ENCODE measurements at places on chromosomes 1 and 21.

DNA sequence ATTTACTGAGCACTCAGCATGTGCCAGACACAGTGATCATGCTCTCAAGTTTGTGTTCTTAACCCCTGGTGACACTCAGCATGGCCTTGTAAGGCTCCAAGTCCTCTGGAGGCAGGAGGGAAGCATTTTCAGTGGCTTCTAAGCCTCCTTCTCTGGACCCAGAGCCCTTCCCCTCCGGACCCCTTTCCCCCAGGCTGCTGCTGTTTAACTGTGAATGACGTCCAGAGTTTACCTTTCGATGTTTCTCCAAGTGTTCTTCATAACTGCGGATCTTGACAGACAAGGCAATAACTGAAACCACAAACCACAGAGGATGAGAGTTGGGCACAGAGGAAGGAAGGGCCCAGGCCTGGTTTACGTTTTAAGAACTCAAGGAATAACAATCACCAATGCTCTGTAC, 6.5 kb downstream of the MRPS15 start:
- DNase-seq, result no peak

- peak; percentile 68 for DNase-seq
Observed at GRCh38 chr1:238951809-238952208, 434.6 kb upstream of the CHRM3 start.

- no peak for DNase-seq
Observed at GRCh38 chr1:88979054-88979748, 13.2 kb downstream of the KYAT3 start.

DNA sequence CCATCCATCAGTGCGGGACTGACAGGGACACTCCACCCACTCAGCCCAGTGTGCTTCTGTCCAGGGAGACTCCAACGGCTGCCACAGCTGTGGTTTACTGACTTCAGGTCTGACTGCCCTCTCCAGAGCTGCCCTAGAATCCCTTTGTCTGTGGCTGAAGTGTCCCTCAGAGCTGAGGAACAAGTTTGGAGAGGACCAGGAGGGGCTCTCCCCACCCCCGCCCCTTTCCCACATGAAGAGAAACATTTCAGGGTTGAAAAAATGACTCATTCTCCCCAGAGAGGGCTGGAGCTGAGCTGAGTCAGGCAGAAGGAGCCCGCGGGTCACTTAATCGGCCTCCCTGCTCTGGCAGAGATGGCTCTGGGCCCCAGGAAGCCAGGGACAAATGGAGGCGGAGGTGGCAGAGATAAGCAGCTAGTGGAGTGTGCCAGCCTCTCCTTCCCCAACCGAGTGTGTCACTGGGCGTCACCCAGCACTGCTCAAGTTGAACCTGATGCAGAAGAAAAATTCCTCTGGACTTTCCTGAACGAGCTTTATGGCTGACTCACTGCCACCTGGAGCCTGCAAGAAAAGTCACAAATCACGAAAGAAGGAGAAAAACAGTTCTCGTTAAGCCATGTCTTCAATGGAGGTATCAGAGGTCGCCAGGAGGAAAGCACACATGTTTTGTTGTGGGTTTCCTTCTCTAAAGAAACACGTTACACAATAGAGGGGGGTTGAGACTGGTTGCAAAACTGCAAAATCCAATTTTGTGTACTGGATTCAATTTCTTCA, 34.3 kb upstream of the ECE1 start:
- no peak for DNase-seq

DNA sequence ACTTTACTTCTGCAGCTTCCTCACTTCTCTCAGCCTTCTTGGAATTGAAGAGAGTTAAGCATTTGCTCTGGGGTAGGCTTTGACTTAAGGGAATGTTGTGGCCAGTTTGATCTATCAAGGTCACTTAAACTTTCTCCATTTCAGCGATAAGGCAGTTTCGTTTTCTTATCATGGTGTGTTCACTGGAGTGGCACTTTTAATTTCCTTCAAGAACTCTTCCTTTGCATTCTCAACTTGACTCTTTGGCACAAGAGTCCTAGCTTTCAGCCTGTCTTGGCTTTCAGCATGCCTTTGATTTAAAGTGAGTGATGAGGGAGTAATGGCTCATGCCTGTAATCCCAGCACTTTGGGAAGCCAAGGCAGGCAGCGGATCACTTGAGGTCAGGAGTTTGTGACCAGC, 38.7 kb downstream of the HS2ST1 start:
- DNase-seq, result no peak

DNA sequence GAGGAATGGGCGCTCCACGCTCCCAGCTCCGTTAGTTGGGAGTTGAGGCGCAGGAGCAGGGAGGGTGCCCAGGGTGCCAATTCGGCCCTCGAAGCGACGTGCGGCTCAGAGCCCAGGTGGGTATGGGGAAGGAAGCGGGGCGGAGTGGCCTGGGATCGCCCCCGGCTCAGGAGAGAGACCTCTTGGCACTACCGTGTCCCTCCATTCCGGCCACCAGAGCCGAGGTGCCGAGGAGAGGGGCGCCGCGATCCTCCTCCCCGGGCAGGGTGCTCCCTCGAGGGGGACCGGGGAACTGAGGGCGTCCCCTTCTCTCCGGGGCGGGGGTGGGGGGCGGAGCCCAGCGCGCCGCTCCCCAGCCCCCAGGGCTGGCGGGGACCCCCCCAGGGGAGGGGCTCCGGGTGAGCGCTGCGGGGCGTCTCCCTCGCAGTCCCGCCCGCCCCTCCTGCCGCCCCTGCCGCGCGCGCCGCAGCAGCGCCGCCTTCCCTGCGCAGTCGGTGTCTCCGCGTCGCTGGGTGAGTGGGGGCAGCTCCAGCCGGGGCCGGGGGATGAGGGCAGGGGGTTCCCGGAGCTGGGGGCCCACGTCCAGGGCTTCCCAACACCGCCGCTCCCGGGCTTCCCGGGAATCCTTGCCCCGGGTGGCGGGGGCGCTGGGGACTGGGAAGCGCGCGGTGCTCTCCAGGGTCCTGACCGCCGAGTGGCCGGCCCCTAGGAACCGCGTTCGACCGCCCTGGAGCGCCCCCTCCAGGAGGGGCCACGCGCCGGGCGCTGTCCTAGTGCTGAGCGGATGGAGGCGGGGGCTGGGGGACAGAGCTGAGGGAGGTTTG, at the start of gene HPCA:
HPCA (plus strand) TSS at position 488 of the 824 bp plus-strand sequence. CDS start 2,408 bp downstream, outside the sequence.
- no peak for DNase-seq

- DNase-seq, result no peak
Observed at GRCh38 chr1:208235982-208236761, 8.0 kb downstream of the PLXNA2 start.

- DNase-seq, result no peak
Observed at GRCh38 chr1:84510165-84510564, 3.8 kb upstream of the GNG5 start.

DNA sequence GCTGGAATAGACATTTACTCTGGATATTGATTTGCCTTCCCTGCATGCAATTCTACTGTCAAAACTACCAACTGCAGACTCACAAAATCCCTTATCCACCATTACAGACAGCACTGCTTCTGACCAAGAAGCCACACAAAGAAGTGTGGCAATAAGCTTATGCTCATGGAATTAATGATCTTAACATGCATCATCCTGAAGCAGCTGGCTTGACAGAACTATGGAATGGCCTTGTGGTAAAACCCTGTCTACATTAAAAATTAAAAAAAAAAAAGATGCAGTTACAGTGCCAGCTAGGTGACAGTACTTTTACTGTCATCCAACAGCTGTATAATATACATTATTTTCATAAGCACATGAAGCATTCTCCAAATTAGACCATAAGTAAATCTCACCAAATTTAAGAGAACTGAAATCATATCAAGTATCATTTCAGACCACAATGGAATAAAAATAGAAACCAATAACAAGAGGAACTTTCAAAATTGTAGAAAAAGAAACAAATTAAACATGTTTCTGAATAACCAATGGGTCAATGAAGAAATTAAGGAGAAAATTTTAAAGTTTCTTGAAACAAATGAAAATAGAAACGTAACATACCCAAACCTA, 70.7 kb downstream of the SCMH1 start:
- no peak for DNase-seq

- DNase-seq, result no peak
Observed at GRCh38 chr1:151131701-151132334, 14.6 kb downstream of the SEMA6C start.

GRCh38 chr1:40762144-40762923, 21.3 kb upstream of the KCNQ4 start:
- DNase-seq, result no peak

DNA sequence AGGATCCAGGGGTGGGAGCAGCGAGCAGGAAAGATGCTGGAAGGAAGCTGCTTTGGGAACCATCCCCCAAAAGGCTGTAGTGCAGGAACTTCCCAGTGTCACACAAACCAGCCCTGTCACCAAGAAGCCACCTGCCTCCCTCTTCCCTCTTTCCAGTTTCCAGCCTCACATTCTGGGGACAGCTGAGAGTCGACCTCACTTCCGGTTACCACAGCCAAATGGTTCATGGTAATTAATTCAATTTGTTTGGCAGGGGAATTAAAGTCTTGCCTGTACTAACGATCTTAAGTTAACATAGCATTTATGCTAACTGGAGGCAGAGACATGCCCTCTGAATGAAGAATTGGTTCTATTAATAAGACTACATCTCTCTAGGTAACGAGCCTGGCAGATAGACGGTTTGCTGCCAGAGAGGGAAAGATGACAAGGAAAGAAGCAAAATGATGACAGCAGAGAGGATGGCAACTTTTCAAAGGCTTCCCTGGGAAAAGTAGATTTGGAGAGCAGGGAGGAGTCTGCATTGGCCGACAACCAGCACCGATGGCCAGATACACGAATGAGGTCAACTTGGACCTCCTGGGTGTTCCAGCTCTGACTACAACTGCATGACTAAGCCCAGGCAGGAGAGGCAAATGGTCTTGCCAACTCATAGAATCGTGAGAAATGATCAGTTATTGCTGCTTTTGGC, 64.1 kb downstream of the TMCO4 start:
- DNase-seq, result no peak

GRCh38 chr1:163241746-163242145, 39.0 kb upstream of the RGS5 start:
- no peak for DNase-seq
